ENCODE measurements at places on chromosomes 5 and 9. TPM values are rescaled to one million over a fixed set of nuclear protein-coding genes. Genes with fewer than 3 reads are reported as not detected.

GRCh38 chr5:106637275-106637674 lies 1033.5 kb downstream of the EFNA5 start:
- DNase-seq = no peak

DNA sequence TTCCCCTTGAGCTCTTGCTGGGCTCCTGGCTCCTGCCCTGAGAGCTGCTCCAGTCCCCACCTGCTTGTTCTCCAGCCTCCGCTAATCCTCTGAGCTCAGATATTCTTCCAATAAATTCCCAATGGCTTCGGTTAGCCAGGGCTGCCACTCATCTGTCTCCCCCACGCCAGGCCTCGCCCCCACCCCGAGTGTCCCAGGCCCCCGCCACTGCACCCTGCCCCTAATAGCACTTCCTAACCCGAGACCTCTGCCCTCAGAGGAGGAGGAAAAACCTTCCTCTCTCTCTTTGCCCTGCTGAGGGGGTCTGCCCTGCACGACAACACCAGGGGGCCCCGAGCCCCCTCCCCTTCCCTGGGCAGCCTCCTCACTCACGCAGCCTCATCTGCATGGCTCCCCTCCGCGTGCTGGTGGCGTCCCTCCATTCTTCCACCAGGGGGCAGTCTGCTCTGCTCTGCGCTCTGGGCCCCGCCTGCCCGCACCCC lies 5.4 kb upstream of the LCN15 start:
- DNase-seq = peak; percentile 71

- no peak for DNase-seq
Measured at GRCh38 chr9:33223696-33224095, 16.3 kb upstream of the SPINK4 start.

- DNase-seq = no peak
Measured at GRCh38 chr5:3305432-3305831, 290.2 kb upstream of the IRX1 start.

DNA sequence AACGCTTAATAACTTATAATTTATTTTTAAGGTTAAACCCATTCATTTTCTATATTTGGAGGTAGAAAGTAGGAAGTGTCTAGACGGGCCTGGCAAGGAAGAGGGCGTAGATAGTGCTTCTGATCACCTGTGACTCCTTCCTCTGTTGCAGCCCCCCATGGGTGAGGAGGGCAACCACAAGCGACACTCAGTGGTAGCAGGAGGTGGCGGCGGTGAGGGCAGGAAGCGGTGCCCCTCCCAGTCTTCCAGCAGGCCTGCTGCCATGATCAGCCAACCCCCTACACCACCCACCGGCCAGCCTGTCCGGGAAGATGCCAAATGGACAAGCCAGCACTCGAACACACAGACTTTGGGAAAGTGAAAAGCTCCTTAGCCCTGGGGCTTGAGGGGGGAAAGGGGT lies 36.7 kb downstream of the FAXDC2 start:
- peak; percentile 21 for DNase-seq

DNA sequence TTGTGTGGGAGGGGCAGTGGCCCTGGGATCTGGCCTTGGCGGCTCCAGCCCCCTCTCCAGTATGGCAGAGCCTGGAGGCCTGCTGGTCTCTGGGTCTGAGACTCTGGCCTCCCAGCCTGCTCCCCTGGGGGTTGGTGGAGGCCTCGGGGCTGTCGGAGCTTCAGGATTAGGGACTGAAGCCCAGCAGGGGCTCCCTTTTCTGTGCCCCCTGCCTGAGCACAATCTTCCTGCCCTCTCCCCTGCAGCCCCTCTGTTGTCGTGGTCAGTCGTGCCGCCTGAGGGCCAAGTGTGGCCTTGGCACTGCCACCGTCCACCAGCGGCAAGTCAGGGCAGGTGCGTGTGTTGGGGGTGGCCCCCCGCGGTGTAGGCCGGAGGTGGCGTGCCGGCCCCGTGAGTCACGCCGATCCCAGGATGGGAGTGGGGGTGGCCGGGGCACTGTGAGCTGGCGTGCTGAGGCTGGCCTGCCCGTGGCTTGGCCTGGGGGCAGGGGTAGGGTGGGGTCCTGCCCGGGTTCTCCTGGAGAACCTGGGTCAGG lies 53.6 kb downstream of the RXRA start:
- no peak for DNase-seq

Gene CDC25C
- total RNA-seq = 19.1 TPM

GRCh38 chr5:29148073-29148472 lies 2045.4 kb upstream of the CDH6 start:
- DNase-seq = no peak

- no peak for DNase-seq
Measured at GRCh38 chr9:131418143-131419025, 24.5 kb downstream of the PRRC2B start.

- no peak for DNase-seq
Measured at GRCh38 chr5:129171194-129171944, 76.8 kb downstream of the ISOC1 start.

Gene FCN2
- total RNA-seq = not detected

Gene PMPCA
- total RNA-seq = 108 TPM

DNA sequence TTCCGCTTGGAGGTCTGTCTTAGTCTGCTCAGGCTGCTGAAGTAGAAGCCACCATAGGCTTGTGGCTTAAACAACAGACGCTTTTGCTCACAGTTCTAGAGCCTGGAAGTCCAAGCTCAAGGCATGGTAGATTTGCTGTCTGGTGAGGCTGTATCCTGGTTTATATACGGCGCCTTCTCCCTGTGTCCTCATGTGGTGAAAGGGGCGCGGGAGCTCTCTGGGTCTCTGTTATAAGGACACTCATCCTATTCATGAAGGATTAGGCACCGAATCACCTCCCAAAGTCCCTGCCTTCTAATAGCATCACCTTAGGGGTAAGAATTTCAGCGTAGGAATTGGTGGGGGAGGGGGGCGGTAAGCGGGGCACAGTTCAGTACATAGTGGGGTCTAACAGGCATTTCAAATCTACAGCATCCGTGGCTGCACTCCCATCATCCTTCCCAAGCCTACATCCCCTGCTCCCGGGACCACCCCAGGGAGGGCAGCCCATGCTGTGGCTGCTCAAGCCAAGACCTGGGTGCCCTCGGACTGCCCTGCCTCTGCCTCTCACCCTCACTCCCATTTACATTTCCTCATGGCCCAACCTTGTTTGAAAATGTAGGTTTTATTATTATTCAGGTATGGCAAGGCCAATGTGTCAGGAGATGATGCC lies 15.1 kb upstream of the LPCAT1 start:
- DNase-seq = no peak

GRCh38 chr9:95740217-95741004 lies 135.1 kb upstream of the ERCC6L2 start:
- DNase-seq = no peak

Gene PHYHD1
- 0.34 TPM for total RNA-seq

Gene FGD3
- total RNA-seq = 47.7 TPM

Data from activated CD4-positive, alpha-beta memory T cell treated with anti-CD3 and anti-CD28 coated beads for 36 hours (primary cell).